ENCODE measurements at places on chromosomes 13 and 19.

- DNase-seq, result no peak
Measured at GRCh38 chr19:16335226-16335625, 10.6 kb downstream of the KLF2 start.

- peak; percentile 85 for DNase-seq
Measured at GRCh38 chr13:60396783-60397703, at the start of gene TDRD3. TSS of gene TDRD3 (plus strand) at chr13:60397220. CDS start at chr13:60397365, 145 bp downstream.

DNA sequence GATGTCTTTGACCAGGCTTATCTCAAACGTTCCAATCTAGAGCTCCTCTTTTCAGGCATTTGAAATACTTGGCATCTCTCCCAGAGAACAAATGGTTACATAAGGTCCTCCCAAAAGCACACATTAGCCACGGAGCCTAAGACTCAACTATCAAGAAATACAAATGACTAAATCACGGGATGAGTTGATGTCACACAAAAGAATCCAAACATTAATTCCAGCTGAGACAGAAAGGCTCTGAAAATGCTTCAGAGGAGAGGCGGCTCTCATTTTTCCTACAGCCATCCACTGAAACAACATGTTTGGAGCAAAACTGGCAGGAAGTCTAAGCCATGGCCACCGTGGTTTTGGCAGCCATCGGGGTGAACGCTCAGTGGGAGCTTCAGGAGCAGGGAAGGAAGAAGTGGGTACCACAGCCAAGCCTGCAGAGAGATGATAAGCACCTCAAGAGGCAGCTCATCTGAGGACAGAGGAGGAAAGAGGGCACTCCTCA, 122.5 kb downstream of the STK24 start:
- DNase-seq, result no peak

GRCh38 chr13:38952827-38953226, 37.8 kb downstream of the STOML3 start:
- no peak for DNase-seq

- no peak for DNase-seq
Measured at GRCh38 chr13:51715613-51716012, 88.3 kb downstream of the DHRS12 start.

DNA sequence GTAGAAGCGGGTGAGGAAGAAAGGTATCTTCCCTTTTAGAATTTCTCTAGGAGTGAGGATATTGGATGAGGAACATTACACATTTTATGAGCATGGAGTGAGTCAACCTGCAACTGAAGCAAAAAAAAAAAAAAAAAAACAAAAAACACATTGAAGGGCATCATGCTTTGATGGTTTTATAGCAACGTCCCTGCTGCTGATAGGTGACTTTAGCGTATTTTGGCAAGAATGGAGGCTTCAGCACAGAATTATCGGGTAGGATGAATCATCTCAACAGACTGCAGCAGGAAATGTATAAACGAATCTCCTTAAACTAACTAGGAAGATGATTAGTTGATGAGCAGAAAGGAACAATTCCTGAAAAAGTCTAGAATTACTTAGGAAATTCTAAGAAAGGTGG, 1359.6 kb upstream of the ATXN8OS start:
- DNase-seq, result no peak

DNA sequence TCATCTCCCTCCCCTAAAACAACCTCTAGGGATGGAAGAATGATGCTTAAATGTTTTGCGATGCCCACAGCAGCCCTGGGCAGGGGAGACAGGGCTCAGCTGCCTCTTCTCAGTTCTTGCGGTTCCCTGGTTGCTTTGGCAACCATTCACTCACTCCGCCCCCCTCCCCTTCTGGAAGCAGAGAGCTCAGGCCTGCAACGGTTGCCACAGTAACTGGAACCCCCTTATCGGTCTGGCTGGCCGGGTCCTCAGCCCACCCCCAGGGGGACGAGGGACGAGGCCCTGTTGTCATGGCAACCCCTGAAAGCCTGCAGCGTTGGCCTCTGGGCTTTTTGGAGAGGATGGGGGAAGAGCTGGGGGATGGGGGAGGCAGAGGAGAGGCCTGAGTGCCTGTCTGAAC, 19.5 kb downstream of the NOVA2 start:
- DNase-seq, result no peak

- no peak for DNase-seq
Measured at GRCh38 chr19:16715611-16716010, 4.0 kb upstream of the NWD1 start.

DNA sequence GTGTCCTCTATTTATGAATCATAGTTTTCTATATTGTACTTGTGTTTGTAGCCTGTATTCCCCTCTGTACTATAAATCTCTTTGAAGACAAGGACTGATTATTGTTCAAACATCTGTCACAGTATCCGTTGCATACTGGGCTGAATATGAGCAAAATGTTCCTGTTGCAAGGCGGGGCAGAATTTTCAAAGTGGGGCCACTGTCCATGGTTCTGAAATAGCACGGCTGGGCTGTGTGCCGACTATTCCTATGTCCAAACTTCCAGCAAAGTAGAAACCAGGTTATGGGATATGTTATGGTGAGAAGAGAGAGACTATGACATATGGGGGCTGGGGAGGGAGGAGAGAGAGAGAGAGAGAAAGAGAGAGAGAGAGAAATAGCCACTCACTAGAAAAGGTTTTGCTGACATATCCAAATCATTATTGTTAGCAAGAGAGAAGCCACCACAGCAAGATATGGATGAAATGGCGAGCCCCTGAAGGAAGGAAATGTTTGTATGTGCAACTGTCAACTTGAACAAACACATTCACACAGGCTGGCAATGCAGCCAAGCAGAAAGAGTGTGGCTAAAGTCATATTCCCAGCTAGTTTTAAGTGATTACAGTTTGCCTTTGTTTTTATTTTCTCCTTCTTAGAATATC, 107.0 kb upstream of the GPR12 start:
- DNase-seq, result no peak

- DNase-seq, result no peak
Measured at GRCh38 chr13:112998521-112999280, 29.7 kb downstream of the MCF2L start.

- DNase-seq, result no peak
Measured at GRCh38 chr13:83150616-83151307, 731.5 kb downstream of the SLITRK1 start.

DNA sequence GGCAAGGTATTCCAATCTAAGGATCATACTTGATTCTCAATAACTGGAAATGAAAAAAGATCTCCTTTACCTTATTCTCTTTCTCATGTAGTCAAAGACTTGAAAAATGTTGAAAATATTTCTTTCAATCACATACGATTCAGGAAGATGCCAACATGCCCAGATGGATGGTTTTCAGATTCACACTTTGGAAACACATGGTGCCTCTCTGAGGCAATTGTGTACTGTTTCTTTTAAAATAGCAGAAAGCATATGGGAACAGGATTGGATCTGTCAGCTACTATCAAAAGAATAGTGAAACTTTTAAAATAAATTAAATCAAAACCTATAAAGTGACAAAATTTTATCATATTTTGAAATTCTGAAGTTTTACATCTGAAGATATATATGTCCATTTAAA, 222.4 kb downstream of the SPRY2 start:
- DNase-seq, result no peak

DNA sequence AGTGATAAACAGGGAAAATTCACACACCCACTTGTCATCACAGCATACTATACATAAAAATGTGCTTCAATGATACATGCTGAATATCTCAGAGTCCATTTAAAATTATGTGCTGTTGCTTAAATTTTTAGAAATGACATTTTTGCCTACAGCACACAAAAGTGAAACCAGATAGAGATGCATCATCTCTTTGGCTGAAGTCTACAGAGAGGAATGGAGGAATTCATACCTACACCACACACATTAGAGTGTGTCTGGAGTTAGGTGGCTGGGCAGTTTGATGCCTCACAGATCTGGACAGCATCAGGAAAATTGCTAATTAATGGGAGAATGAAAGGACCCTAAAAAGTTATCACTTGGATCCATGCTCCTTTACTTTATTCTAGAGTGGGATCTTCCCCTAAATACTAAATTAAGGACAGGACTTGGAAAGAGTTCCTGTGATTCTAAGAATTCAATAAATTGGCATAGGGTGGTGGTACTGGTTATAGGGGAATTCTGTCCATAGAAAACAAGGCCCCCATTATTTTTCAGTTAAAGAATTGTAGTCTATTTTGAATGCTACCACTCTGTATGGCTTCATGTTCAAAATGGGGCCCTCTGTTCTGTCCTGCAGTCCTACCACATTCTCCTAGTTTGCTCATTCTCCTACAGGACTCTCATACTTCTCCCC, 41.3 kb downstream of the RCBTB2 start:
- DNase-seq, result no peak

- DNase-seq, result no peak
Measured at GRCh38 chr19:7983286-7983950, 22.0 kb downstream of the ELAVL1 start.
